ENCODE measurements at places on chromosomes 4 and X.

DNA sequence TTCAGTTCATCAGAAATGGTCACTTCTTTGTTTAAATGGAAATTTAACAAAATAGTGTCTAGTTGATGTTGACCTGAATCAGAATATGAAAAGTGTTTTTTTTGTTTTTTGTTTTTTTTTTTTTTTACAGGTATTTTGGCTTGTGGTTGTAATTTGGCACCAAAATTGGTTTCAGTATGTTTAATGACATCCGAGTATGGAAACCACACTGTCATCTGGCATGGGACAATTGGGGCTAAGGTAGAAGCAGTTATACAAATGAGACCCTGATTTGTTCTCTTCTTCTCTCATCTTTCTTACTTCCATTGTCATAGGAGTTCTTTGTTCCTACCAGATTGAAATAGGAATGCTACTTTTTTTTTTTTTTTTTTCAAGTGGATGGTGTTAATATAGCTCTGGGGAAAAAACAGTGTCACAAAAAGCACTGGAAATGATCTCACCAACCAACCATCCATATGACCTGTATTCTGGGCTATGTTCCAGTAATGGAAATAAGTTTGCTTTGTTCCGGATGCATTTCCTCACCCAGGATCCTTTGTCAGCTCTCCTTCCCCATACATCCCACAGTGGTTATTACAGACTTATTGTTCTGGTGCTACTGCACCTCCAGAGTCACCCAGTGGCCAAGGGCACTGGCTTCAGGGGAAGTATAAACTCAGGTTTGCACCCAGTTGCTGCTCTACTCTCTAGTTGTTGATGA lies 95.8 kb downstream of the ATXN3L start:
- DNase-seq = no peak

DNA sequence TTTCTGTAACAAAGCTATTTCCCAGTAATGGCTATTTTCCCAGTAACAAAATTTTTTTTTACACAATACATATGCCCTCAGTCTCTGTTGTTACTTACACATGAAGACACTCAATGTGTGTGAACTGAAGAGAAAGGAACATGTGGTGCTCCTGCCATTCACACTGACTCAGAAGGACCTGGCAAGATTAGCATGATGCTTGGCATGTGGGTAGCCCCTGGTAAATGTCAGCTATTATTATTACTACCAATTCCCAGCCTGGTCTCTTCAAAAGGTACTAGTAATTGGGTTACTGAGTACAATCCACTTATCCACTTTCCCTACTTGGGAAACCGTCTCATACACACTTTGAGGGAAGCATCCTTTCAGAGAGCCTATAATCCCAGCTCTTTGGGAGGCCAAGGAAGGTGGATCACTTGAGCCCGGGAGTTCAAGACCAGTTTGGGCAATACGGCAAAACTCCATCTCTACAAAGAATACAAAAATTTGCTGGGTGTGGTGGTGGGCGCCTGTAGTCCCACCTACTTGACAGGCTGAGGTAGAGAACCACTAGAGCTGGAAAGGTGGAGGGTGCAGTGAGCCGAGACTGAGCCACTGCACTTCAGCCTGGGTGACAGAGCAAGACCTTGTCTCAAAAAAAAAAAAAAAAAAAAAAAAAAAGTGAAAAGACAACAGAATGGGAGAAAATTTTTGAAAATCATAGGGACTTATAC lies 14.6 kb downstream of the RBBP7 start:
- DNase-seq = no peak

DNA sequence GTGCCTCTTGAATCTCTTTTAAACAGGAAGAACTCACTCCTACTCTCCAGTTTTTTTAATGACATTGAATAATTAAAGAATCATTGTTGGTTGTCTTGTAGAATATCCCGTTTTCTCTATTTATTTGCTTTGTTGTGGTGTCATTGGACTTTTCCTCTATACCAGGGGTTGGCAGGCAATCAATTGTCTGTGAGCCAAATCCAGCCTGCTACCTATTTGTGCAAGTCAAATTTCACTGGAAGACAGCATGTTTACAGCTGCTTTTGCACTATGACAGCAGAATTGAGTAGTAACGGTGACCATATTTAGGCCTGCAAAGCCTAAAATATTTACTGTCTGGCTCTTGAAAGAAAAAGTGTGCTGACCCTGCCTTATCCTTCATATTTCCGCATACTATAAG lies 34.8 kb downstream of the POLA1 start:
- DNase-seq = no peak

GRCh38 chr4:22062676-22063075 lies 114.1 kb upstream of the KCNIP4 start:
- DNase-seq = no peak

- no peak for DNase-seq
Observed at GRCh38 chr4:38002451-38003071, 42.4 kb downstream of the PTTG2 start.

DNA sequence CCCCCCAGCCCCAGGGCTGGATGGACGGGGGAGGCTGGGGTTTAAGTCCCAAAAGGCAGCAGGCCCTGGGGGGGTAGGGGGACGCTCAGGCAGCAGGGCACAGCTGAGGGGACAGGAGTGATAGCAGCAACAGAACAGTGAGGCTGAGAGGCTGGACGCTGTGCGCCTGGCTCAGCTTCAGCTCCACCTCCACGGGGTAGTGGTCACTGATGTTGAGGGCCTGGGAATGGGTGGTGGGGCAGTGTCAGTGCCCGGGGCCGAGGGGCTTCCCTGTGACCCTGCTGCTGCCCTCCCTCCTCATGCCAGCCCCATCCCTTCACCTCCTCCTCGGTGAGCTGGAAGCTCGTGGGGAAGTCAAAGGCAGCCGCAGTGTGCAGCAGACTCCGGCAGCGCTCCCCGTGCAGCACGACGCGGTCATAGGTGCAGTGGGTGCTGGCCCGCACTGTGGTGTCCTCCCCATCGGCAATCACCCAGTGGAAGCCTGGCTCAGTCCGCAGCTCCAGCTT lies 4.5 kb downstream of the RPL10 start:
- DNase-seq = no peak

DNA sequence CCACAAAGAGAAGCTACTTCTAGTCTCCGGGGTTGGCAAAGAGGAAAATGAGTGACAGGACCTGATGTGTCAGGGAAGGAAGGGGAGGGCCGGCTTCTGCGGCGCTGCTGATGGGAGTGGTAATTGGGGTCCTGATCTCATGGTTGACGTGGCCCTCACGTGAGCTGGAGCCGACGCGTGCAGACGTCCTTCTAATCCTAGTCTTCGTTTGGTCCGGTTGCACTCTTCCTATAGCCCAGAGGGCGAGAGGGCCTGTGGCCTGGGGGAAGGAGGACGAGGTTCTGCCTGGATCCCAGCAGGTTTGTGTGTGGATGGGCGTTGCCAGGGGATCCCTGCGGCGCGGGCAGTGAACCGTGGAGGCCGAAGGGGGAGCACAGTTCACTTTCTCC lies at the start of gene ARMCX1:
TSS of gene ARMCX1 (plus strand) at position 186 of the 389 bp plus-strand sequence. CDS start 2,384 bp downstream, outside the sequence.
- DNase-seq = no peak

DNA sequence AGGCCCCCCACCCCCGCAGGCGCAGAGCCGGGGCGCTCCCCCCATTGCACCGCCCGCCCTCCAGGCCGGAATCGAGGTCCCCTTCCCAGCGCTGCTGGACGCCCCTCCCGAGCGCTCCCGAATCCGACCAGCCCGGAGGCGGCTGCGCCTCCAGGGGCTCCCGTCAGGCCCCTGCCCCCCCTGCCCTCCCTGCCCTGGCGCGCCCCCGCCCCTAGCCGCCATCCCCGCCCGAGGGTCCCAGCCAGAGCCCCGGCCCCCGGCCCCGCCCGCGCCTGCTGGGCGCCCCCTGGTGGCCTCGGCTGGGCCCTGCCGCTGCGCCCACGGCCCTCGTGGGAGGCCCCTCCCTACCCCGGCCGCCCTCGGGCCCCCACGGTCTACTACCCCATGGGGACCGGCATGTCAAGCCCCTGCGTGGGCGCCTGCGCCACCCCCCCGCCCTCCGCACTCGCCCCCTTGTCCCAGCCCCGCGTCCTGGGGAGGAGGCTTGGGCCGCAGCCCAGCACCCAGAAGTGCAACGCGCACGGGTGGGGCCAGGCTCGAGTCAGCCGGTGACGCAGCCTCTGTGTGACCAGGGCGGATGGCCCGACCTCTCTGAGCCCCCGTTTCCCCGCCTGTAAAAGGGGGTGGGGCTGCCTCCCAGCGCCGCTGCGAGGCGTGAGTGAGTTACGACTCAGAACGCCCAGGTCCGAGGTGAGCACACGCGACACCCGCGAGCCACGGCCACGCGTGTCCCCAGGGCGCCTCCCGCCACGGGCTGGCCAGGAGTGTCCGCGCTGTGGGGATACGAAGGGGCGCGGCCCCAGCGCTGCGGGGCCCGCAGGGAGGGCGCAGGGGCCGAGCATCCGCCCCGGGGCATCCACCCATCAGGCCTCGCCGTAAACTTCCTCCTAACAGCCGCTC lies 104.9 kb downstream of the FAM53A start:
- DNase-seq = peak; percentile 63

- DNase-seq = no peak
Observed at GRCh38 chr4:118824141-118824540, 11.8 kb downstream of the SEC24D start.

GRCh38 chr4:39559626-39560025 lies 32.4 kb upstream of the UGDH start:
- no peak for DNase-seq

DNA sequence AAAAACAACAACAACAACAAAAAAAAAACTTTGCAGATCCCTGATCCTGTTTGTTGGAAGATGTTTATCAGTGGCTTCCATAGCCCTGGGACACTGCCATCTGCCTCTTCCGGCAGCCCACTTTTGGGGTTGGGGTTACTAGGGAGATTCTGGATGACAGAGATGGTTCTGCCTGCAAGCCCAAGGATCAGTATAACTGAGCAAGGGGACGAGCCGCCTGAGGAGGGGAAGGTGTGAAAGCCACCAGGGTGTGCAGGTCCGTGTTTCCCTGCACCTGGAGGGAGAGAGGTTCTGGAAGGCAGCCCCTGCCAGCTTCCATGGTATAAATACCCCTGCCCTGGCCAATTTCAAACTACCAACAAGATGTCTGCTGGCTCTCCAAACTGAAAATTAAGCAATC lies 41.5 kb downstream of the PPP2R2C start:
- no peak for DNase-seq

DNA sequence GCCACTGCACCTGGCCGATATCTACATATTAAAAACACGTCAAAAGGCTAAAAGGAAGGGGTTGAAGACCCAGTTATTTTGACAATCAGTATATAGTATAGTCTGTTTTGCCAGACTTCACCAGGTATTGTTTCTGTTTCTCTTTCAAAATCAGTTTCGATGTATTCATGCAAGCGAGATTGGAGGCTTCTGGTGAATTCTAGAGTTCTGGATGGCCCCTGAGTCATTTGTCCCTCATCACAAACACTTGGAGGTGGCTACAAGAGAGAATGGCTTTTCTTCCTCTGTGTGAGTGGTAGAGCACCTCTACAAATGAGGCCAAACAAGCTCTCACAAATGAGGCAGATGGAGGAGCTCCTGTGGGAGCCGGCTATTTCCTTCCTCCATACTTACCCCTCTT lies 68.6 kb upstream of the ADGRG2 start:
- DNase-seq = no peak

DNA sequence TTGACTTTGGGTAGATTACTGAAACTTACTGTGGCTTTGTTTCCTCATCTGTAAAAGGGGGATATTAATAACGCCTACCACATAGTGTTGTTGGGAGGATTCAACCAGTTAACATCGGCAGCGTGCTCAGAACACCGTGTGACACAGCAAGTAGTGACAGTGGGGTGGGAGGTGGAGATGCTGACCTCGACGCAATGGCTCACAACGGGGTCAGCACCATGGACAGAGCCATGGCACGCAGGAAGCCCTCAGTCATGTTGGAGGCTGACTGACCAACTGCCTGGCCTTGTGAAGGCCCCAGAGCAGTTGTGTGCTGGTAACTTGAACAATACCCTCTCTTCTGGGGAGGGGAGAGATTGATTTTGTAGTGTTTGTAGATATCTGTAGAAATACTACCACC lies 93.2 kb downstream of the WFS1 start:
- no peak for DNase-seq

- DNase-seq = no peak
Observed at GRCh38 chr4:6771229-6771671, 11.3 kb upstream of the KIAA0232 start.

DNA sequence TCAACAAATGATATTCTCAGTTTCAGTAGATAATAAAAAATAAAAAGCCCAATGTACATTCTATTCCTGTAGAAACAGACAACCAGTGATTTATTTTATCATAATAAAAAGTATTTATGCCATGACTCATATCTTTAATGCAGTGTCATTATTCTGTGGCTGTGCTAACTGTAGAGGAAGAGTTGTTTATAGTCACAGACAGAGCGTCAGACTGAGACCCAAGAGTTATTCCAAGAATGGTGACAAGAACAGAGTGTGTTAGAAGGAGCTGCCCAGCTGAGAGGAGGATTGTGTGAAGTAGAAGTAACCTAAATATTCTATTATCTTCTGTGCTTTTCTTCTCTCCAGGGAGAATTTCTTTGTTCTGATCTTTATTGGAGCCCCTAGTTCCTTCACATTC lies 210.7 kb downstream of the PPP1R2C start:
- no peak for DNase-seq

DNA sequence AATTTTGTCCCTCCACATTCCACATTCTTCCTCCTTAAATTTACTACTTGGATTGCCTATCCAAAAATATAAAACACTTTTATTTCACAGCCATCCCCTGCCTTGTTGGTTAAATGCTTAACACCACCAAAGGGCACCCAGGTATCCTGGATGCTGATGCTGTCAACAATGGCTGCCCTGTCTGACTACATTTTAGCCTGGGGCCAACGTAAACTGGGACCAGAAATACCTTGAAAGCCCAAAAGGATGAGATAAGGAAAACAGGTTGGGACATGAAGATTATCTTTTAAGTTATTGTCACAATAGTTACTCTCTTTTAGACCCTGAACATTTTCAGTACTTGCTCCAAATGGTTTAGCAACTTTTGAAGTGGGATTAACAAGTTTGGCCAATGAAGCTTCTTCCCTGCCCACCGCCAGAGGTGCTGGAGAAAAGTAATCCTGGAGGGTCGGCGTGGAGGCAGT lies 775 bp upstream of the YIPF6 start:
- DNase-seq = no peak

DNA sequence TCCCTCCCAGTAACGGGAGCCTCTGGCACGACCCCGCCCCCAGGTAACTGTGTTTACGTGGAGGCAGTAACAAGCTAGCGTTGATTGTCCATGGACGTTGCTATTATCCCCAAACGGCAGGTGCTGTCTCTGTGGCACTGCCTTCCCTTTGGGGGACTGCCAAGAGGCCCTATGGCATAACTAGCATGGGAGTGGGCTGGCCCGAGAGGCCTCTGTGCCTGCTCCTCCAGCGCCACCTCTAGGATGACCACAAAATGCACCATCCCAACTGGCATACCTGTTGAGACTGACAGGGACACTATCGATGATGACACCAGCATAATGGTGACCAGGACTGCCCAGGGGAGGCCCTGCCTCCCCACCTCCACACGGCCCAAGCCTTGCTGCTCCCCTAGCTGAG lies 1.5 kb downstream of the SRPK3 start:
- no peak for DNase-seq

- DNase-seq = no peak
Observed at GRCh38 chr4:171920901-171921300, 107.7 kb downstream of the GALNTL6 start.

- DNase-seq = no peak
Observed at GRCh38 chr4:138500869-138501268, 258.7 kb upstream of the SLC7A11 start.

GRCh38 chr4:6123116-6123515 lies 77.2 kb downstream of the JAKMIP1 start:
- no peak for DNase-seq

Measured in activated CD8-positive, alpha-beta memory T cell treated with anti-CD3 and anti-CD28 coated beads for 4 hours (primary cell).